ENCODE measurements at places on chromosomes 3 and 15.

DNA sequence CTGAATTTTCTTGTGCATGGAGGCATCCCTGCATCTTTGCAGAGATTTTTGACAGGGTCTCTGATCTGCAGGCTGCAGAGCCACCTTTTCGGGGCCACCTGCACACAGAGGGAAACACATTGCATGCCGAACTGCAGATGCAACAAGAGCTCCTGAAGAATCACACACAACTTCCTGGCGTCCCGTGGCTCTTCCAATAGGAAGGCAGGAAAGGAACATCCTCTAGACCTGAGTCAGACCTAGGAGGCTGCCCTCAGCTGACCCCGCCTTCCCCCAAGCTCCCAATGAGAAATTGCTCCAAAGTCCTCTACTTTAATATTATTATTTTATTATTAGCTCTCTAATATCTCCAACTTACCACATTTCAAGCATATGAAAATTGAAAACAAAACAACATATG lies 213.2 kb upstream of the ARRDC4 start:
- no peak for DNase-seq

DNA sequence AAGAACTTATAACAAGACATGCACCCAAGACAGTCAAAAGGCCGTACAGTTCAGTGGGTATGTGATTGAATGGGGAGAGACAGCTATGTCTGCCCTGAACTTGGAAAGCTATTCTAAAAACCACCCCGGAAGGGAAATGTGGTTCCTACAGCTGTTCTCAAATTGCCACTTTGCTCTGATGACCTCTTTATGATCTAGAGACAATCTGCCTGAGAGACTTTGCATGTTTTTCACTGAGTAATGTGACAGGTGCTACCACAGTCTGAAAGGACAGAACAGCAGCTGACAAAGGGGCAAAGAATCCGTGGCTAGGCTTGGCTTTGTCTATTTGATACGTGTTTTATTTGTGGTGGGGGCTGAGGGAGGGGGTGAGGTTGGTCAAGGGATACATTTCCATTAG lies 148.3 kb upstream of the NPHP3 start:
- peak; percentile 100 for DNase-seq

GRCh38 chr15:67832031-67832551 lies 6.8 kb downstream of the SKOR1 start:
- peak; percentile 45 for DNase-seq

GRCh38 chr3:149356044-149356592 lies 21.3 kb downstream of the TM4SF1 start:
- no peak for DNase-seq

DNA sequence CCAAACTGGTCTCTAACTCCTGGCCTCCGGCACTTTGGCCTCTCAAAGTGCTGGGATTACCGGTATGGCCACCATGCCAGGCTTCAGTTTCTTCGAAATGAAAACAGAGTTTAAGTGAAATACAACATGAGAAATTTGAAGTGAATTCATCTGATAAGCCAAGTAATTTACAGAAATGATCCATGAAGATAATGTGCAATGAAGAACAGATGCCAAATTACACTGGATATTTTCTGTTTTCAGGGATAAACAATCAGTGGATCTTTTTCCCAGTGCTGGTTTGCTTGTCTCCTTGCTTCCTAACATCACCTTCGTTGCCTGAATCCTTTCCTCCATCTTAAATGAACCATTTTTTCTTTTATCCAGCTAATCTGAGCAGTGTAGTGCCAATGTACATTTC lies 46.2 kb upstream of the SUCLG2 start:
- DNase-seq, result no peak

GRCh38 chr3:27345493-27345892 lies 23.7 kb downstream of the NEK10 start:
- DNase-seq, result no peak

DNA sequence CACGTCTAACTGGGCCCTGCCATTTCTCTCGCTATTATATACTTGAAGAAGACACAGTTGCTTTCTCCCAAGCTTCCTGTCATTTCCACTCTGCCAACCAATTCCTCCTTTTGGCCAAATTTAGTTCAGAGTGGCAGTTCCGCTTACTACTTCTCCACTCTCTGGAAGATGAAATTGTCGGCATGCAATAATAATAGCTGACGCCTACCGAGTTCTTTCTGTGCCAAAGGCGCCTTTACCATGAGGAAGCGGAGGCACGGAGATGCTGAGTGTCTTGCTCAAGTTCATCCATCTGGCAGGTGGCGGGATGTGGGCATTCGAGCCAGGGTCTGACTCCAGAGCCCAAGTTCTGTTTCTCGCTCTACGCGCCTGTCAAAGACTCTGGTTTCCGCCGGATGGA lies 14.6 kb upstream of the NRROS start:
- no peak for DNase-seq

- no peak for DNase-seq
Observed at GRCh38 chr3:99966662-99967416, 147.5 kb downstream of the FILIP1L start.

- no peak for DNase-seq
Observed at GRCh38 chr3:25527801-25528200, 99.7 kb downstream of the RARB start.

DNA sequence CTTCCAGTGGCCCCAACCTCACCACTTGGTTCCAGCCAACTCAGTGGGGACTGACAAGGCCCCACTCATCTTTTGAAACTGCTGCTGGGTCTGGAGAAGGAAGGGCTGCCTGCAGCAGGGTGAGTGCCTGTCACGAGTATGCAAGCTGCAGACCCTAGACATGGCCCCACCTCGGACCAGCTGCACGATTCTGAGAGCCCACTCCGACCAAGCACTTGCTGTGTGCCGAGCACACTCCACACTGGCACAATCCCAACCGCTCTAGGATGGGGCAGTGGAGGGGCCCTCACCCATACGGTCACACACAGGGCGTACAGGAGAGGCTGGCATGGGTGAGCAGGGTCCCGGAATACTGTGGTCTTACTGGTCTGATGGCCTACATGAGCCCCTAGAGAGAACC lies 8.0 kb upstream of the PLXND1 start:
- DNase-seq, result no peak

DNA sequence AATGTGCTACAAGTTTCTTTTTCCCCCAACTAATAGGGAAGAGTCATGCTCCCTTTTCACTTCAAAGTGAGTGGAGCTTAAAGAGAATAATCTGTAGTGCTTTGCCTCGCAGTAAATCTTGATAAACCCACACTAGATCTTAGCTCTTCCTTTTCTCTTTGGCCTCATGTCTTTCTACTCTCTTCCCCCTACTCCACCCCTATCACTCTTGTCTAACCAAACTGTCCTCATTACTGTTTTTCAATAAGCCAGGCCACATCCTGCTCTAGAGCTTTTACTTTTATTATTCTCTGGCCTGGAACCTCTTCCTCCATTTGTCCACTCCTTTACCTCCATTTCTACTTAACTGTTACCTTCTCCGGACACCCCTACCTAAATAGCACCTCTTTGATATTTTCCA lies 291.0 kb upstream of the SATB1 start:
- DNase-seq, result no peak

GRCh38 chr3:141963301-141963700 lies 86.9 kb downstream of the ATP1B3 start:
- no peak for DNase-seq

DNA sequence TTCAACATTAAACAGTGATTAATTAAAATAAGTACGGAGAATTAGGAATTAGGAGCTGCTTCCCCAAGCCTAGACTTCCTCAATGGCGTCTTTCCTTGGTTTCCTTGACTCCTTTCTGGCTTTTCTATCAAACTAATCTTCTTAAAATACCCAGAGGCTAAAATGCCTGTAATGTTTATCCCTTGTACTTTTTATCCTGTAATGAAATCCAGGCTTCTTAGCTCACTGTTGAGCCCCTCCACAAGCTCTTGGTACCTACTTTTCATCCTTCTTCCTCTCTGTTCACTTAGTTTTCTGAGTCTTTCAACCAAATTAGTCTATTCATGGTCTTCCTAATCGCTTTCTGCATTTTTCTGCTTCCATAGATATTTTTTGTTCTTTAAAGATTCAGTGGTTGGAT lies 6.9 kb upstream of the UBE2E1 start:
- no peak for DNase-seq

GRCh38 chr3:113450911-113451310 lies 9.6 kb upstream of the CFAP44 start:
- DNase-seq, result no peak

- DNase-seq, result peak; percentile 14
Observed at GRCh38 chr15:95511671-95512070, 818.8 kb upstream of the NR2F2 start.

- peak; percentile 15 for DNase-seq
Observed at GRCh38 chr3:58584690-58585004, 7.5 kb upstream of the FAM107A start.

DNA sequence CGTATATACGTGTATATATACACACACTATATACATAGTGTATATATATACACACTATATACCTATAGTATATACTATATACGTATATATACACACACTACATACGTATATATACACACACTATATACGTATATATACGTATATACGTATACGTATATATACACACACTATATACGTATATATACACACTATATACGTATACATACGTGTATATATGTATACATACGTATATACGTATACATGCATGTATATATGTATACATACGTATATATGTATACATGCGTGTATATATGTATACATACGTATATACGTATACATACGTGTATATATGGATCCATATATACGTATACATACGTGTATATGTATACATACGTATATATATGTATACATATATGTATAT lies 9.4 kb downstream of the HACL1 start:
- no peak for DNase-seq

DNA sequence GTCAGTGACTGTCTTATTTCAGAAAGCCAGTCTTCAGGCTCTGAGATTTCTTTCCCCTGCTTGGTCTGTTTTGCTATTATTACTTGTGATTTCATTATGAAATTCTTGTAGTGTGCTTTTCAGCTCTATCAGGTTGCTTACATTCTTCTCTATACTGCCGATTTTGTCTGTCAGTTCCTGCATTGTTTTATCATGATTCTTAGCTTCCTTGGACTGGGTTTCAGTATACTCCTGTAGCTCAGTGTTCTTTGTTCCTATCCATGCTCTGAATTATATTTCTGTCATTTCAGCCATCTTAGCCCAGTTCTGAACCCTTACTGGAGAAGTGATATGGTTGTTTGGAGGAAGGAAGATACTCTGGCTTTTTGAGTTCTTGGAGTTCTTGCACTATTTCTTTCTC lies 40.5 kb downstream of the CEP63 start:
- no peak for DNase-seq

DNA sequence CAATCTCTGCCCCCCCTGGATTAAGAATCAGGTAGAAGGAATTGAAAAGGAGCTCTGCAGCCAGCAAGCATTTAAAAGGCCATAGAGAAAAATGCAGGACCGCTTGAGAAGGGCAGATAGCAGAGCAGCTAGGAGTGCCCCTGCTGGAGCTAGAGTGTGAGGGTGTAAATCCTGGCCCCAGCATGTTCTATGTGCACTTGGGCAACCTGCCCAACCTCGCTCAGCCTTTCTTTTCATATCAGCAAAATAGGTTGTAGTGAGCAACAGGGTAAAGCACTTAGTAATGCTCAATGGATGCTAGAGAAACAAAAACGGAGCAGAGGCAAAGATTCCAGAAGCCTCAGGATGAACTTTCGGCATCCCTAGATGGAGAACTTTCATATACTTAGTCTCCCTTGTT lies 25.0 kb upstream of the THBS1 start:
- DNase-seq, result no peak

DNA sequence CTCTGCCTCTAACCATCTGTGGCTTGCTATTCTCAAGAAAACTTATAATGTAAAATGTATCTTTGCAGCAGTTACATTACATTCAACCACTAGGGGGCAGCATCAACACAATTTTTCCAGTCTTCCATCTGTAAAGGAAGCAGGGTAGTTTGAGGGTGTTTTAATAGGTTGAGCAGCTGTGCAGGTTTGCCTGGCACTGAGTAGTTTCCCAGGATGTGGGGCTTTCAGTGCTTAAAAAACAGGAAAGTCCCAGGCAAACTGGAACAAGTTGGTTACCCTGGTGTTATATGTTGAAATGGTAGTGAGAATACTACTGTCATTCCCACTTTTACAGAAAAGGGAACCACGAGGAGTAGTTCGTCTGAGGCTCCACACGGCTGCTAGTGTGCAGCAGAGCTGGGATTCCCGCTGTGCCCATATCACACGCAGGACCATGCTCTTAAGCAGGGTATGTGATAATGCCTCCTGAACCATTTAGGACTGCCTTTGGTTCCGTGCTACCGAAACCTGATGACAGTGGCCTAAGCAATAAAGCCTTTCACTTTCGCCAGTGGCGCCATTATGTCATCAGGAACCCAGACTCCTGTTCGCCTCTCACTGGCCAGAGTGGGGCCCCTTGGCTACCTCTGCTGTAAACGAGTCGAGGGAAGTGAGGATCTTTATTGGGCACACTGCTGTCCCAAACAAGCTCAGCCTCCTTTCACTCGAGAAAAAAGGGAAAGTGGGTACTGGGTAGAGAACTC lies 64.7 kb upstream of the ZBTB38 start:
- DNase-seq, result peak; percentile 85

GRCh38 chr3:28947061-28947460 lies 333.8 kb upstream of the RBMS3 start:
- DNase-seq, result peak; percentile 62

DNA sequence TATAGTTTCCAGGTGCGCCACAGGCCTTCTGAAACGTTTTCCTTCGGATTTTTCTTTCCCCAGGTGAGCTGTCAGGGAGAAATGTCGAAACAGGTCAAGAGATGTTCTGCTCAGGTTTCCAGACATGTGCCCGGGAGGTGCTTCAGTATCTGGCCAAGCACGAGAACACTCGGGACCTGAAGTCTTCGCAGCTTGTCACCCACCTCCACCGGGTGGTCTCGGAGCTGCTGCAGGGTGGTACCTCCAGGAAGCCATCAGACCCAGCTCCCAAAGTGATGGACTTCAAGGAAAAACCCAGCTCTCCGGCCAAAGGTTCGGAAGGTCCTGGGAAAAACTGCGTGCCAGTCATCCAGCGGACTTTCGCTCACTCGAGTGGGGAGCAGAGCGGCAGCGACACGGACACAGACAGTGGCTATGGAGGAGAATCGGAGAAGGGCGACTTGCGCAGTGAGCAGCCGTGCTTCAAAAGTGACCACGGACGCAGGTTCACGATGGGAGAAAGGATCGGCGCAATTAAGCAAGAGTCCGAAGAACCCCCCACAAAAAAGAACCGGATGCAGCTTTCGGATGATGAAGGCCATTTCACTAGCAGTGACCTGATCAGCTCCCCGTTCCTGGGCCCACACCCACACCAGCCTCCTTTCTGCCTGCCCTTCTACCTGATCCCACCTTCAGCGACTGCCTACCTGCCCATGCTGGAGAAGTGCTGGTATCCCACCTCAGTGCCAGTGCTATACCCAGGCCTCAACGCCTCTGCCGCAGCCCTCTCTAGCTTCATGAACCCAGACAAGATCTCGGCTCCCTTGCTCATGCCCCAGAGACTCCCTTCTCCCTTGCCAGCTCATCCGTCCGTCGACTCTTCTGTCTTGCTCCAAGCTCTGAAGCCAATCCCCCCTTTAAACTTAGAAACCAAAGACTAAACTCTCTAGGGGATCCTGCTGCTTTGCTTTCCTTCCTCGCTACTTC lies 3.8 kb downstream of the BHLHE40 start:
- DNase-seq, result no peak

GRCh38 chr15:81302701-81303109 lies 21.2 kb downstream of the STARD5 start:
- no peak for DNase-seq

GRCh38 chr3:134339913-134340312 lies 34.3 kb downstream of the AMOTL2 start:
- no peak for DNase-seq

GRCh38 chr3:155363690-155364070 lies 70.2 kb upstream of the STRIT1 start:
- DNase-seq, result no peak

All from LHCN-M2 (cell line).